ENCODE measurements at places on chromosomes 6 and 20.

- no peak for DNase-seq
These were observed 982.0 kb upstream of the EPHA7 start for GRCh38 chr6:94401311-94401710.

GRCh38 chr20:19457611-19458010, 245.2 kb downstream of the SLC24A3 start:
- DNase-seq: no peak

GRCh38 chr20:21129861-21130260, 4.0 kb downstream of the KIZ start:
- no peak for DNase-seq

GRCh38 chr6:95228636-95229035, 348.7 kb upstream of the MANEA start:
- no peak for DNase-seq

DNA sequence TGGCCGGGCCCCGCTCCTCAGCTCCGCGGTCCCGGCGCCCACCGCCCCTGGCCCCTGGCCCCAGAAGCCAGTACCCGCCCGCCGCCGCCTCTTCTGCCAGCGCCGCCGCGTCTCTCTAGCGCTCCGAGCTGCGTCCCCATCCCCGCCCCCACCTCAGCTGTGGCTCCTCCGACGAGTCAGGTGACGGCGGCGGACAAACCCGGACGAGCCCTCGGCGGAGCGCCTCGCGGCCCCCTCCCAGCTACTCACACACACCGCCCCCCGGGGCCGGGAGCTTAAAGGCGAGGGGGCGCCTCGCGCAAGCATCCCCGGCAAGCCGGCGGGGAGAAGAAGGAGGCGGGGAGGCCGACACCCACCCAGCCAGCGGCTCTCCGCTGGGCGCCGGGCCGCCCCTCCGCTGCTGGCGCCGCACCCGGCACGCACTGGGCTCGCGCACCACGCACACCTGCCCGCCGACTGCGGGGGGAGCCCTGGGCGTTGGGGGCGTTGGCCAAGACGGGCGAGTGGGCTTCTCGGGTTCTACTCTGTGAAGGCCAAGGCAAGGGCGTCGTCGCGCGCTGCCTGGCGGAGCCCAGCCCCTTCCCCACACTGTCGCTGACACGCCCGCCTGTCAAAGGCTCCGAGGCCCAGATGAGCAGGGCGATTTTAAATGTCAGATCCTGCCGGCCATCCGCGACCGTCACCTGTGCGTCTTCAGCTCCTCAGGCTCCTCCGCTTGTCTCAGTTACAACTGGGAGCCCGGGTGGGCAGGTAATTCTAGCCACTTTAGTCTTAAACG, at the start of gene SNAP91:
TSS of gene SNAP91 (minus strand) at position 132 of the 778 bp plus-strand sequence. CDS start 1,174 bp downstream, outside the sequence.
- DNase-seq: peak; percentile 49

DNA sequence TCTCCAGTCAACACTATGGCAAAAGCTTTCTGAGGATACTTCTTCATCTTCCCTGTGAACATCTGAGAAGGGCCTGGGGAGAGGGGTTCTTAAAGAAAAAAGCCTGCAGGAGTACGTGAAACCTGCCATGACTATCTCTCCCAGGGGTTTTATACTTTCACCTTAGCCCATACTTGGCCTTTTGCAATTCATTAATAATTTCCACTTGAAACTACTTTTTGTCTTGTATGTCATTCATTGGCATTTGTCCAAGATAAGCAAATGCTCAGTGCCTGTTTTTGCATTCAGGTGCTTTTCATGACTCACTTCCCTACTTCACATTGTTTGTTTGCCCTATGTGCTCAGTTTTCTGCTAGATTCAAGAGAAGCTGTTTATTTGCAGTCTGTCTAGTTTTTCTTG, 580.3 kb upstream of the GJE1 start:
- DNase-seq: peak; percentile 85

DNA sequence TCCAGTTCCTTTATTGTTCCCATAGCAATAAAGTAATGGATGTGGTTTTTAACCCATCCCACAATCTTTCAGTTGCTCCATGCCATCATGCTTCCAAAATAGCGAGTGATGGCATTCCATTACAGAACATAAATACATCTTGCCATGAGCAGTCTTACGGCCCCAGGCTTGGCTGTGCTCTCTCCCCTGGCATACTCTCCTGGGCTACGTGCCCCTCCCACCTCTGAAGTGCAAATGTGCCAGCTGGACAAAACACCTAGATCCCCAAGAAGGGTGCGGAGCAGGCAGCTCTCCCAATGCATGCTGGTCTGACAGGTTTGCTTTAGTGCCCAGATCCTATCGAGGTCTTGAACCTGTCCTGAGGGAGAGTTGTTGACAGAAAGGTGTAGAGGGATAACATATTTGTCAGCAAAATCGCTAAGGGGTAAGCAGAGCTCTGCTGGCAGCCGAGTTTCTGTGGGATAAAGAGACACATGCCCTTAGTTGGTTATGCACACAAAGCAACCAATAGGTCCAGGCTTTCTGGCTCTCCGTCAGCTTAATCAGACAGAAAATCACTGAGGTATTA, 43.9 kb upstream of the PAX1 start:
- no peak for DNase-seq

- no peak for DNase-seq
These were observed 717.3 kb downstream of the EPM2A start for GRCh38 chr6:145018027-145018426.

DNA sequence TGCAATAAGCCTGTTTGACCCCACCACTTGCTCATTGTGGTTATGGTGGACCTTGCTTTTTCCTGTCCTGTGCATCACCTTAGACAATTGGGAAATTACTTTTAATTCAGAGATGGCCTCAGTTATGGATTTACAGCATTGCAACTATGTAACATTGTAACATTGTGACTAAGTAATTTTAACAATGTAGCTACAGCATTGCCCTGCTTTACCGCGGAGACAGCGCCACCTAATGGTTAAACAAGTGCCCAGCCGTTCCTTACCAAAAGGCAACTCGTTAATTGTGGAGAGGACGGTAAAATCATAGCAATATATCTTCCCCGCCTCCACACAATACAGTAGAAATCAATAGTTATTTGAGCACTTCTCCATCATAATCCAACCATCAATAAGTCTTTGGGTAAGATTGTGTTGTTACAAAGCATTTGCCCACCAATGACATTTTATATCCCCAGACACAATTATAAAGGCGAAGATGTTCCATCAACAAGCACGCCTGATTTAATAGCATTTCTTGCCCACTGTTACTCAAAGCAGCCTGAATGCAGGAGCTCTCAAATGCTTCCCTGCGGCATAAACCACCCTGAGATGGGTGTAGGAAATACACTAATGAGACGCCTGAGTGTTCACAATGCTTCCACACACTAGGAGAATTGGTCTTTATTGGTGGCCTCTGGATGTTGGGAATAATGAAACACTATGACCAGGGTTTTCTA, 93.7 kb downstream of the PROKR2 start:
- DNase-seq: no peak

GRCh38 chr6:5443491-5443890, 182.2 kb downstream of the FARS2 start:
- DNase-seq: no peak

- DNase-seq: no peak
These were observed 36.9 kb upstream of the SLCO4A1 start for GRCh38 chr20:62605236-62605943.

DNA sequence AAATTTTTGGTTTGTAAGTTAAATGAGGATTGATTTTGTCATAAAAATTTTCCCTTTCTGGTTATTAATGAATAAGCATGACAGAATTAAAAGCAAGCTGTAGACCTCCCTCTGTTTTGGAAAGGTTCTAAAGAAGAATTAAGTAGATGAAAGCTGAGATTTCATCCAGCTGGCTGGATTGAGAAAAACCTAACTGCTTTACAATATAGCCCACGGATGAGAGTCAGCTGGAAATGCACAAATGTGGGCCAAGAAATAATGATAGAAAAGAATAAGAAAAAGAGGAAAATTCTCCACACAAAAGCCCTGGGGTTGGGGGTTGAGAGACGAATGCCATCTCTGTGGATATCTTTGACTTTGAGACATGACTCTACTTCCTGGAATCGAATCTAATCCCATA, 631.6 kb downstream of the HDGFL1 start:
- no peak for DNase-seq

GRCh38 chr6:38555606-38556005, 84.1 kb downstream of the BTBD9 start:
- DNase-seq: no peak

Data from NCI-H526 (cell line).